NCI-H69 (cell line): ENCODE measurements at places on chromosomes 1 and 21.

DNA sequence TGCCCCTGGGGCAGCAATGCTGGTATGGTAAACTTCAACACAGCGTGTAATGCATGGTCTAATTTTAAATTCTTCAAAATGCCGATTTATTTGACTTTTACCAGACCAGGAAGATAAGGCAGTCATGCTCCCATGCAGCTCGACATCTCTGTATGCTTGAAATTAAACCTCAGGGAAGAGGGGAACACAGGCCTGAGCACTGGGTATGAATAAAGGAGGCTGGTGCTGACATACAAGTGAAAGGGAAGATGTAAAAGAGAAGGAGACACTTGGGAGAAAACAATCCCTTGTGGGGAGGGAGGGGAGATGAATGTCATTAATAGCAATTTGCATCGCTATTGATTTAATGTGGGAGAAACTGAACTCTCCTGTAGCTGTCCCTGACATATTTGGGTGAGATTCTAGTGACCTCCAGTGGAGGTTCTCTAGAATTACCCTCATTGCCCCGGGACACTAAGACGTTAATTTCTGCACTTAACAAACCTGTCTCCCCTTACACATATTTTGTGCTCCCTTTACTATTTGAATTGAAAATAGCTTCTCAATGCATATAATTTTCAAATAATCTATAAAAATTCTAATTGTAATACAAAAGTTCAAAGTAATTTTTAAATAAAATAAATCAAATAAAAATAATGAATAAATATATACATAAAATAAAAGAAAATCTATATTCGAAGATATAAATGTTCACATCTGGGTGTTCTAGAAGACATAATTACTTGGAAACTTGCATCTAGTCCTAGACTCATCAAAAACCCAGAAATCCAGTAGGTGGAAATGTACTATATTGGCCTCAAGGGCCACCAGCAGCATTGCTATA lies 283.1 kb downstream of the LMX1A start:
- peak; percentile 85 for DNase-seq

DNA sequence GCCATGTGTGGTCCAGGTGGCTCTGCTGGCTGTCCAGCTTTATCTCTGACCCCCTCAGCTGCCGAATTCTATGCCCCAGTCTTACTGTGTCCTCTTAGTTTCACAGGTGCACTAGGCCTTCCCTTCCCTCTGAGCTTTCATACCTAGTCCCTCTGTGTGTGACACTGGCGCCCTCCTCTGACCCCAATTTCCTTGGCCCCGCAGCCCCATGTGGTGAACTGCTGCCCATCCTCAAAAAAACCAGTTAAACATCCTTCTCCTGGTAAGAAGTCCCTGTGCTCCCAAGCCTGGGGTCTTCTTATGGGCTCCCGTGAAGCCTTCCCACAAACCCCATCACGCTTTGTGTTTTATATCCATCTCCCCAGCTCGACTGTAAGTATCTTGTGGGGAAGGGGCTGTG lies 93.9 kb upstream of the TSPAN2 start:
- no peak for DNase-seq

- DNase-seq = peak; percentile 76
These were observed 679 bp downstream of the ABL2 start for GRCh38 chr1:179228783-179229213.

DNA sequence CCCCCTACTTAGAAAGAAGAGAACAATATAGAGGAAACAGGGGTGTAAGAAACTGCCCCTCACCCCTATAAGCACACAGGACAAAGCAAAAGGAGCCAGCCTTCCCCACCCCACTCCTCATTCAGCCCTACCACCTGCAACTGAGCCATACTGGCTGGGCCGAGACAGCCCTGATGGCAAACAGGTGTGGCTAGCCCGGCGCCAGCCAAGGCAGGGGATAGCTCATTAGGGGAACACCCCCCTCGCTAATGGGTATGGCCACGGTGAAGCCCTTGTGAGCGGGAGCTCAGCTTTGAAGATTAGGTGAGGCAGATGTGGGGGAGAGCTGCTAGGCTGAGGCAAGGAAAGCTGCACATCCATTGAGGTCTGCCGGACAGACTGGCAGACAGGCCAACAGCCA lies 65.5 kb downstream of the ERI3 start:
- DNase-seq = peak; percentile 90

DNA sequence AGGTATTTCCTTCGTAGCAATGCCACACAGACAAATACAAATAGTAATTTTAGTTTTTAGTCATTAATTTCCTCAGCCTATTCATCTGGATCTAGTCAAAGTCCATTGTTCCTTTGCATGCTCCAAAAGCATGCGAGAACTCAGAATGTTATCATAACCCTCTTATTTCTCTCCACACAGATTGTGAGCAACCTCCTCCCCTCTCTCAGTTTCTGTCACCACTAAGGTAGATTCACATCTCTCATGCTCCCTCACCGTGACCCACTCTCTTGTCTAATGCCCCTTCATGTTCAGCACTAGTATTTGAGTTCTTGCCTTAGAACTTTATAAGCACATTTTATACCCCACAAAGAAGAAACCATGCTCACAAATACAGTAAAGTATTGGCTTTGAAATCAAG lies 582.4 kb downstream of the PLA2G4A start:
- DNase-seq = no peak

DNA sequence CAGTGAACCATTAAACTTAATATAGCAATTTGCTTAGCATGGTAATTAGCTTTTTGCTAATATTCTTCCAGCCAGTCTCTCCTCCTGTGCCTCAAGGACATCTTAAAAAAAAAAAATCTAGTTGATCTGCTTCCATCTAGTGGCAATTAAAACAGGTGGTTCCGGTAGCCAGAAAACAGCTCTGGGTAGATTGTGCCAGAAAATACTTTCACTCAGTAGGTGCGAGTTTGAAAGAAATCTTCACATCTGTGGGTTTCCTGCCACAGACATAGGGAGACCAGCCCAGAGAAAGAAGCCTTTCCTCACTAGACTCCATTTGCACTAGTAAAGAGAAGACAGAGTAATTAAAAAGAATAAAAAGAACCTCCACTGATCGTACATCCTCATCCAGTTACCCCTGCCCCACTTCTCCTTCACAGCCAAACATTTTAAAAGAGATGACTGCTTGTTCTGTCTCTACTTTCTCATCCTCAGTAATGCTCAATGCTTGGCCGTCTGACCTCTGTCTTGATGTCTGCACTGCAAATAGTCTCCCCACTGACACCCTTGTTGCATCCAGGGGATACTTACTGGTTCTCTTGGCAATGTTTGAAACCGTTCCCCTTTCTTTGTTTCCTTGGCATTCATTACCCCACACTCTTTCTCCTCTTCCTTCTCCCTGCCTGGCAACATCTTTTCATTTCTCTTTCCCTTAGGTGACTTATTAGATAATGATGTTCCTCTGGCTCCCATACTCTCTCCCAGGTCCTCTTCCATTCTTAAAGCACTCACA lies 16.9 kb downstream of the SELL start:
- DNase-seq = no peak

DNA sequence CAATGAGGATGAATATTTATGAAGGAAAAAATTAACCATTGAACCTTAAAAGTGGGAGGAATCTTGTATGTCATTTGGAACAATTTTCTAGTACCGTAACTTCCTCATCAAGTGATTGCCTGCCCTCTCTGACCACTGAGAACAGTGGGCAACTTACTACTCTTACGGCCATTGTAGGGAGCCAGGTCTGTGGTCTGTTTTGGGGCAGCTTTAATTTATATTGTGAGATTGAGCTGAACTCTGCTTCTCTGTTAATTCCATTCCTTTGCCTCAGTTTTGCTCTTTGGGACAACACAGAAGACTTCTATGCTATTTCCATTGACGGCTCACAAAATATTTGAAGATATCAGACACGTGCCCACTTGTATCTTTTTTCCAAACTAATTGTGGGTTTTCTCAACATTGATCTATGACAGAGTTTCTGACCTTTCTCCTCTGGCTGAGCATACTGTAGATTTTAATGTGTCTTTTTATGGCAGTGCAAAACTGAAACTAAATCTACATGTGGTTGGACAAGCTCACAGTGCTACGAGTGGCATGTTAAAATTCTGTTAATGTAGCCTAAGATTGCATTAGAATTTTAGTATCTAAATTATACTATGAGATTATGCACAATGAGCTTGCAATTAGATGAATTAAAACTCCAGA lies 27.8 kb upstream of the ZNF281 start:
- no peak for DNase-seq

- peak; percentile 69 for DNase-seq
These were observed 376.9 kb downstream of the HHIPL2 start for GRCh38 chr1:222171005-222171404.

DNA sequence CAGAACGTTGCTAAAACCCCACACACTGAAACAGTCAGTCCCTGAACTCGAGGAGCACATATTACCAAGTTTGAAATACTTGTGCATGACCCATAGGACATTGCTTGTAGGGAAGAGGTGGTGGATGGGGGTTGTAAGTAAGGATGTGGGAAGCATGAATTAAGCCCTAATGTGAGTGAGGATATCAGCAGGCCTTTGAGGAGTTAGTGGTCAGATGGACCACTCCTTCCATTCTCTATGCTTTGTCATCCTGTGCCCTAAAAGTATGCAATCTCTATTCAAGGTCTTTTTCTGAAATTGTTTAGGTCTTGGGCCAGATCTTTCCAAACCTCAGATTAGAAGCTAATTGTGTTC lies 70.9 kb upstream of the SAMSN1 start:
- DNase-seq = no peak

DNA sequence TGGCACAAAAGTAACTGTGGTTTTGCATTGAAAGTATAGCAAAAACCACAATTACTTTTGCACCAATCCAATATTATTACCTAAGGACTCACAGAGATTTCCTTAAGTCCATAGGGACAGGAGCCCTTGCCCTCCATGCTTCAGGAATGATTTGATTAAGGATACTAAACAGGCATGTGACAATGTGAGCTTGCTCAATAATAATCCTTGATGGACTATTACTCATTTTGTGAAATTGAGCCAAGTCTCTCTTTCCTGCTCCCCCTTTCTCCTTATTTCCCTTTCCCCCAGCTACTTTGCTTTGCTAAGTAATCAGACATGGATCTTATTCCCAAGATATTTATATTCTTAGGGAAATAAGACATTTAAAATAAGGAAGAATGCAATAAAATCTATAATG lies 21.6 kb upstream of the RGL1 start:
- peak; percentile 41 for DNase-seq

GRCh38 chr1:89971600-89971999 lies 23.3 kb upstream of the ZNF326 start:
- no peak for DNase-seq

DNA sequence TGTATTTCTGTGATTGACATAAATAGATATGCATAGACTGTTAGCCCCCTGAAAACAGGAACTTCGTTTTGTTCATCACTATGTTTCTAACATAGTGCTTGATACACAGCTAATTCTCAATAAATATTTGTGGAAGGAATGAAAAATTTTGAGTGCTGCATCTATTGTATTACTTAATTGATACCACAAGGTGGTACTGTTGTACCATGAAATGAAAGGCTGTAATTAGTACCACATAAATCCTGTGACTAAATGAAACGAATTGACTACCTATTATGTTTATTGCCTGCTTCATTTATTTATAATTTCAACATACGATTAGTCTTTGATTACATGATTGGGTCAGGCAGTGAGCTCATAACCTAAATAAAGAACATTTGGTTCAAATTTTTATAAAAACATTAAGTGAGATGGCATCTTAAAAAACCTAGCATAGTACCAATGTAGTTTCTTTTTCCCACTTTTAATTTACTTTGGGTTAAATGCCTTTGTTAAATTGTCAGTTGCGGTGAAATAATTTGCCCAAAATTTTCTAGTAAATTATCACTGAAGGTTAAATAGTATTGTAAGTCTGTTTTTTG lies 15.0 kb upstream of the TGFB2 start:
- peak; percentile 77 for DNase-seq

DNA sequence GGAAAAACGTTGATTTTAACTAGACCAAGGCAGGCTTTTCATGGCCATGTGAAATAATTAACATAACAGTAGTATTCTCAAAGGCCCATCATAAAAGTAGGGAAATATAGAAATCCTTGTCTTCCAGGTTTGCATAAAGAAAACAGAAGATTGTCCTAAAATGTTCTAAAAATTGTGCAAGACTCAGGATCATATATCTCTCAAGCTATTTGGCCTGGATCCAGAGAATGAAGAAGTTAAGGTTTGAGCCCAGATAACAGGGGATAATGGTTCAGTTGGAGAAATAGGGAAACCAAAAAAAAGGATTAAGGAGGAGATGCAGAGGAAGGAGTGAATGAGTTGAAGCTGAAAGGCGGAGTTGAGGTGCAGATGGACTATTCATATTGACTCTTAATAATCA lies 555.5 kb upstream of the NR5A2 start:
- DNase-seq = no peak

GRCh38 chr1:97170300-97170699 lies 448.7 kb downstream of the PTBP2 start:
- no peak for DNase-seq

DNA sequence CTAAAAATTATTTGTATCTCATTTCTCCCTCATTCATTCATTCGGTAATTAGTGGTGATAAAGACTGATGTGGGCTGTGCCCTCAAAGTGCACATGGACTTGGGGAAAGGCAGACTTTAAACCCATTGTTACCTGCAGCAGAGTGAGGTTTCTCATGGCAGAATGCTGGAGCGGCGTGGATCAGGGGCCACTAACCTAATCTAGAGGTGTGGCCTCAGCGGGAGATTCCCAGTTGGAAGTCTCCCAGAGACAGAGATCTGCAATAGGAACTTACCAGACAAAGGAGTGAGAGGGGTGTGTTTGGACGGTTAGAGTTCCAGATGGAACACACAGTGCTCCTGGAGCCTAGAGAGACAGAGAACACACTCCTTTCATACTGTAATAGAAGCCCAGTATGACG lies 73.5 kb downstream of the VPS26C start:
- no peak for DNase-seq

DNA sequence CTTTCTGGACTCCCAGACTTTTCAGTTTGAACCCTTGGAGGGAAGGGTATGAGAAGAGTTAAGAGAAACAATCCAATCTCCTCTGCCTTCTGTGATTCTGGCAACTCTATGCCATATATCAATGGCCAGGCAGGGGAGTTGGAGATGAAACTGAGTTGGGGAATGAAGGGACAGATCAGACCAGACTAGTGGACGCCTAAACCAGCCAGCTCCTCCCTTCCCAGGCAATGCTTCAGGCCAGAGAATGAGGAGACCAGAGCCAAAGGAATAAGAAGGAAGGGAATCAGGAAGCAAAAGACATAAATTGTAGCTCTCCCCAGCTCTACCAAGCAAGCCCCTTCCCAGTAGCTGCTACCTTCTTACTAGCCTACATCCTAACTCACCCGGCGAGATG lies 22.7 kb downstream of the PLEKHA6 start:
- no peak for DNase-seq

DNA sequence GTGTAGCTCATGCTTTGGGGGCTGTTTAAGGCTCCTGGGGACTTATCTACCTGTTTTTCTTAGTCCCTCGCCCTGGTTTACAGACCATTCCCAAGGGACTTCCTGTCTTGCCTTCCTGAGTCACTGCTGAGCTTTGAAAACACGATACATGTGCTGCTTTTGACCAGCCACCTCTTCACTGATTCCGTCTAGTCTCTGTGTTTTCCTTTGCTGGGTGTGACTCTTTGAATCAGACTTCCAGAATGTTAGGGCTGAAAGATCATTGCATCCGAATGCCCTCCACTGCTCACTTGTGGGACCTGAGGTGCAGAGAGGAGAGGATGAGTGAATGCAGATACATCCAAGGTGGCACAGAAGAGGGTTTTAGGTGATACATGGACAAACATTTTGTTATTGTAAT lies 35.4 kb upstream of the CITED4 start:
- peak; percentile 2 for DNase-seq

- DNase-seq = peak; percentile 70
These were observed 38.8 kb downstream of the FRRS1 start for GRCh38 chr1:99727575-99728185.
